ENCODE measurements at places on chromosomes 2 and 18.

DNA sequence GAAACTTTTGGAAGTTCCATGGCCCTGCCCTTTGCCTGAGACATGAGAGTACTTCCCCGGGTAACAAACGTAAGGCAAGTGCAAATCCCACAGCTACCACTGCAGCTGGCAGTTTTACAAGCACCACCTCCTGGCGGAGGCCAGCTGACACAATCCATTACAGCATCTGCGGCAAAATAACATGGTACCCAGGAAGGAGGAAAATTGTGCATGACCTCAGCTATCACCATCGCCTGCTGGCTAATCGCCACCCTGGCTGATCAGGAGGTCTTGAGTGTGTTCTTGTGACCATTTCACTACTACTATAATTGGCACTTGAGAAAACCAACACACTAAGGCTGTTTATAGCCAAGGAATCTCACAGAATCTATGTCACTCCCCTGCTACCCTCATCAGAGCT, 71.7 kb upstream of the SERPINE2 start:
- no peaks in the 10 kb centered on the region for H3K4me1 ChIP-seq
- H3K27ac ChIP-seq, result no peak overlapping the region
- H3K36me3 ChIP-seq, result no peaks in the 10 kb centered on the region
- no peak for DNase-seq
- no peaks in the 10 kb centered on the region for H3K27me3 ChIP-seq
- H3K4me3 ChIP-seq, result no peak overlapping the region

DNA sequence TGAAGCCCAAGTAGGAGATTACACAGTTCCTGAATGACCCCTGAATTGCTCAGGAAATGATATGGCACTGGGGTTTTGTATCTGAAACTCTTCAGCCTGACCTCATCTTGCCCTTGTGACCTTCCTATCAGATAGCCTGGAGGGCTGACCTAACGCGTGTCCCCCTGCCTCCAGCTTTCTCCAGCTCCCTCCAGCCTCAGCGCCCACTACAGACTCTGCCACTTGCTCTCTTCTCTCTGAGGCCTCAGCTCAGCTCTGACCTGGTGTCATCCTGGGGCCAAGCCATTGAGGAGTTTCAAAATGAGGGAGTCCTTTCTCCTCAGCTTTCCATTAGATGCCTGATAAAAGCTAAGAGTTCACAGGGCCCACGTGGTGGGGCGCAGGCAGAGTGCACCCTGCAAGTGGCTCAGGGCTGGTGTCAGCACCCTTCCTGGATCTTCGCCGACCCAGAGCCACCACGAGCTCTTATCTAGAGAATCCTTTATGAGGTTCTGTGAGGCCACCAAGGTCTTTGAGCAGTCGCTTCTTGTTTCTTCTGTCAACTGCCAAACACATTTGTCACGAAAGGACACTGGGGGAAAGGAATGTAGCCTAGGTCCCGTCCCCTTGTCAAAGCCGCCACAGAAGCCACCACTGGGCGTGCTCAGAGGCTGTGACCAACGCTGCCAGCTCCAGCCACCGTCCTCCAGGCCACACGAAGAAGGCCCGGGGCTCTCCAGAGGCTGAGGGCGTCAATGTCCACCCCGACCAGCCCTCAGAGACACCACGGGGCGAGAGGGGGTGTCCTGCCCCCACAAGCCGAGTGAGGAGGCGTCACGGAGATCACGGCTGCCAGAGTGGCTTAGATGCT, 131.3 kb upstream of the GPC1 start:
- no peaks in the 10 kb centered on the region for H3K36me3 ChIP-seq
- no peak overlapping the region for H3K27ac ChIP-seq
- no peaks in the 10 kb centered on the region for H3K4me1 ChIP-seq
- H3K4me3 ChIP-seq, result no peak overlapping the region
- DNase-seq, result peak; percentile 48

DNA sequence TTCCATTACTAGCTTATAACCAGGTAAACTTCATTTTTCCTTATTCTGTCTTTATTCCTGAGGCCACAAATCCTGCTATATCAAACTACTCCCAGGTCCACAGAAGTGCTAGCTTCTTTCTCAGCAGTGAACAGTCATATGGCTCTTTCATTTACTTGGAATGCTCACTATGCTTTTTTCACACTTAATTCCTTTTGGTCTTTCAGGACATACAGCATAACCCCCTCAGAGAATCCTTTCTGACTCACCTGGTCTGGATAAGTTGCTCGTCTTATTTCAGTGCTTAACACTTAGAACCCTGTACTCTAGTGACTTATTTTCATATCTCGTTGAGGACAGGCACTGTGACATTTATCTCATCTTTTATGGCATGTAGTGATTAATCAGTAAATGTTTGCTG, 325.0 kb upstream of the UBE2E3 start:
- no peak overlapping the region for H3K4me3 ChIP-seq
- no peak for DNase-seq
- no peaks in the 10 kb centered on the region for H3K27me3 ChIP-seq
- no peak overlapping the region for H3K27ac ChIP-seq
- no peaks in the 10 kb centered on the region for H3K36me3 ChIP-seq

- H3K36me3 ChIP-seq, result no peaks in the 10 kb centered on the region
- no peak overlapping the region for H3K4me3 ChIP-seq
- DNase-seq, result no peak
- H3K27ac ChIP-seq, result no peak overlapping the region
- no peaks in the 10 kb centered on the region for H3K27me3 ChIP-seq
- H3K4me1 ChIP-seq, result no peaks in the 10 kb centered on the region
These were observed 188.0 kb upstream of the NT5C1B start for GRCh38 chr2:18777250-18777812.

- no peak overlapping the region for H3K27ac ChIP-seq
- H3K4me3 ChIP-seq, result no peak overlapping the region
- H3K4me1 ChIP-seq, result no peaks in the 10 kb centered on the region
These were observed 146.1 kb upstream of the WDSUB1 start for GRCh38 chr2:159432610-159433009.
